ENCODE measurements at places on chromosomes 12 and 14.

- no peak for DNase-seq
Observed at GRCh38 chr12:61524851-61525250, 735.4 kb upstream of the USP15 start.

DNA sequence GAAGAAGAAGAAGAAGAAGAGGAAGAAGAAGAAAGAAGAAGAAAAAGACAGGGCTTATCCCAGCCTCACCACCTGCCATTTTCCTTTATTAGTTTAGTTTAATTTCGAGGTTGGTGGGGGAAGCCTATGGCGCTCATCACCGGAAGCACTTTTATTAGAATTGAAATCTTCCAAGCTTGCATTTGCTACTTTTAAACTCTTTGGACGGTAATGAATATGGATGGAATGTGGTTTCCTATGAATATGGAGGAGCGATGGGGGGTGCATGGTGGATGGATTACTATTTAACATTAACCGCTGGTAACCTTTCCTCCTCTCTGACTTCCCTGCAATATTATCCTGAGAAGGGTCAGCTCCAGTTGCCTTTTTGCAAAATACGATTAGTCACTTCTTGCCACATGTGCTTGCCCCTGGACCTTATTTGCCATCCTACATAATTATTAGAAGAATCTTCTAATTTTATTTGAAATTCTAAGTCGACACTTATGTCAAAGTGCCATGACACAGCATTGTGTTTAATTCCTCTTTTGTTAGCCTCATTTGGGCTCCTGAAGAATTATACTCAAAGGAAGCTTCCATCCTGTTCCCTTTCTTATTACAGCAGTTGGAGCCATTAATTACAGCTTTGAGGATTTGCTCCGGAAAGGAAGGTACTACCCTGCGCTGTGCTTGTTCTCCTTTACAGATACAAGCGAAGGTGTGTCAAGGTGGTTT, 424.5 kb downstream of the VRK1 start:
- no peak for DNase-seq

DNA sequence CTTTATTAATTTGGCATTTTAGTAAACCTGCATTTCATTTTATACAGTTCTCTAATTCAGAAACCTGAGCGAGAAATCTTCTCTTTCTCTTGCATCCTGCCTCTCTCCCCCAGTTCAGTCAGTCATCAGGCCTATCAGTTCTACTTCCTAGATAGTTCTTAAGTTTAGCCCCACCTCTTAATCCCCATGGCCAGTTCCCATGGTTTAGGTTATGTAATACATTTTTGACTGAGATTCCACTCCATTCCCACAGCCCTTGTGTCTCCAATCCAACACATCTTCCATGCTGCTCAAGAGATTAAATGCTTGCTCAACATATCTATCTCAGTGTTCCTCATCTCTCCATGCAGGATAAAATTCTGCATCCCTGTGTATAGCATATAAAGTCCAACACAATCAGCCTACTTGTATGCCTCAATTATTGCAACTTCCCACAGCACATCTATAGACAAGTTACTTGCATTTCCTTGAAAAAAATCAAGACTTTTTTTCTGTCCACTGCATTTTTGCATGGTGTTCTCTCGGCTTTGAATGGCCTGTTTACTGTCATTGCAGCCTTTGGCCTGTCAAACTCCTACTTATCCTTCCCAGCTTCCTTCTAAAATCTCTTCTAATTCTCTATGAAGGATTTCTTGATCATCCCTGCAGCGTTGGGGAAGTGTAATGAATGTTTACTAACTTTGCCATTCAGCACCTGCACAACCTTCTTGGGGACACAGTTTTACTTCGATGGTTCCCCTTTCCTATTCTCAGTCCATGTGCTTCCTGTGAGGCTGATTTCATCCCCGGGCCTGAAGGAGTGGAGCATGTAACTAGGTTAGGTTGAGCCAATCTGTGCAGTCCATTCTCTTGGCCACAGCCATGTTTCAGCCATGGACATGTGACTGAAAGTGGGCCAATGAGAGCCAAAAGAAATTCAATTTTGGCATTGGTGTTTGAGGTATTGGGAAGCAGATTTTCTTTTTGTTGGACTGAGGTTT, 80.8 kb downstream of the DACT1 start:
- no peak for DNase-seq

DNA sequence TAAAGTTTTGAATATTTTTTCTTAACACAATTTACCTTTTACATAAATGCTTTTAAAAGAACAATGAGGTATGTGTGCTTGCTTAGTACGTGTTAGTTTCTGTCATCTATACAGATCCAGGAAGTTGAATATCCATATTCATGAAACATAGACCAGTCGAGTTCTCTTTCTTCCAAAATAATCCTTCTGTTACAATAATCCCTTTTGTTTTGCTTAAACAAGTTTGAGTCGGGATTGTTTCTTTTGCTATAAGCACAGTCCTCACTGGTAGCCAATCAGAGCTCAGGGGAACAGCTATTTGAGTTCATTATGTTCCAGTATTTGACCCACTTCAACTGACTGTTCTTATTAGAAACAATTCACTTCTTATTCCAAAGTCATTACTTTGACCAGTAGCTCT, 214.7 kb upstream of the FLRT2 start:
- DNase-seq: no peak

GRCh38 chr14:68898248-68899032, 80.7 kb downstream of the ACTN1 start:
- no peak for DNase-seq

DNA sequence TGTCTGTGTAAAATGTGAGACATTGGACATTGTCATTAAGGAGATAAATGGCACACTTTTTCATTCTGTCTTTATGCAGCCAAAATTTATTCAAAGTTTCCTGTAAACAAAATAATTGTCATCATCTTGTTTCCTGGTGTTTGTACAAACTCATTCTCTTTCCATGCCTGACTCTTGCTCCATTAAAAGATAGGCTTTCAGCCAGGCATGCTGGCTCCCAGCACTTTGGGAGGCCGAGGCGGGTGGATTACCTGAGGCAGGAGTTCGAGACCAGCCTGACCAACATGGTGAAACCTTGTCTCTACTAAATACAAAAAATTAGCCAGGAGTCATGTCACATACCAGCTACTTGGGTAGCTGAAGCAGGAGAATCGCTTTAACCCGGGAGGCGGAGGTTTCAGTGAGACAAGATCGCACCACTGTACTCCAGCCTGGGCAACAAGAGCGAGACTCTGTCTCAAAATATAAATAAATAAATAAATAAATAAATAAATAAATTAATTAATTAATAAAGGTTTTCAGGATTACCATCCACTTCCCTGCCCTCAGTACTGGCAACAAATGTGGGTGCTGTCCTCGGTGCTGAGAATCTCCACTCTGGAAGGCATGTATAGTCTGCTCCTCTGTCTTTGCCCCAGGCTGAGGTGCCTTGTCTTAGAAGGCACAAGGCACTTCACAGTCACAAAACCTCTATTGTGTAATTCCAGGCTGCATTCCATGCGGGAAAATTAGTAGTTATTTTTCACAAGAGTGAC, 83.2 kb downstream of the PAH start:
- no peak for DNase-seq

DNA sequence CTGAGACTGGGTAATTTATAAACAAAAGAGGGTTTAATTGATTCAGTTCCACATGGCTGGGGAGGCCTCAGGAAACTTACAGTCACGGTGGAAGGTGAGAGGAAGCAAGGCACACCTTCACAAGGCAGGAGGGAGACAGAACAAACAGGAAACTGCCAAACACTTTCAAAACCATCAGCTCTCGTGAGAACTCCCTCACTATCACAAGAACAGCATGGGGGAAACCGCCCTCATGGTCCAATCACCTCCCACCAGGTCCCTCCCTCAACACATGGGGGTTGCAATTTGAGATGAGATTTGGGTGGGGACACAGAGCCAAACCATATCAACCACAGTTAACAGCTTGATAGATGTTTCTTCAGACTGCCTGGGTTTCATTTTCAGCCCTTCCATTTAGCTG, 6.2 kb upstream of the GNPNAT1 start:
- DNase-seq: no peak

DNA sequence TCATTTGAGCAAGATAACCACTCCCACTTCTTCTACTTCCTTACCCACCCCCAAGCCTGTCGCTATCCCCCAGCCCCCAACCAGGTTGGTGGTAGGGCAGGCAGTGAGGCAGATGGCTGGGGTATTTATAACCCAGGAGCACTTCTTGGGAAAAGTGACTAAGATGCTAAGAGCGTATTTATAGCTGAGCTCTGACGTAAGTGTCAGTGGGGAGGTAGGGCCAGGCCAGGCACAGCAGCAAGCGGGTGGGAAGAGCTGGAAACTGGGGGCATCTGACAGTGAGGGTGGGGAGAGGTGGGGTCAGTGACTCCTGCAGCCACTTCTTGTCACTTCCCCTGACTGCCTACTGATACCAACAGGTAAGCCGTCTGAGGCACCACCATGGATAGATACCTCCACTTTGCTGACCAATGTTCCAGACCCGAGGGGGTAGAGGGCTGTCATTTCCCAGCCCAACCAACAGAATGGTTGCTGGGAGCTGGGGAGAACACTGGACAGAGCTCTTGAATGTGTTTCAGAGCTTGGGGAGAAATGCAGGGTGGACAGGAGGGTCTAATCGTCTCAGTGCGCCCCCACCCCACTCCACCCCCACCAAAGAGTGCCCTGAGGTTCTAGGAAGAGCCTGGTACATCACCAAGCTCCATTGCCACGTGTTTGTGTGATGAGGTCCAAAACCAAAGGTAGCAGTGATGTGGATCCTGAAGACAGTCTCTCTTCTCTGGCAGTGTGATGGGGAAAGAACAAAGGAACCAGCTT, 2.7 kb upstream of the INHBE start:
- peak; percentile 38 for DNase-seq

DNA sequence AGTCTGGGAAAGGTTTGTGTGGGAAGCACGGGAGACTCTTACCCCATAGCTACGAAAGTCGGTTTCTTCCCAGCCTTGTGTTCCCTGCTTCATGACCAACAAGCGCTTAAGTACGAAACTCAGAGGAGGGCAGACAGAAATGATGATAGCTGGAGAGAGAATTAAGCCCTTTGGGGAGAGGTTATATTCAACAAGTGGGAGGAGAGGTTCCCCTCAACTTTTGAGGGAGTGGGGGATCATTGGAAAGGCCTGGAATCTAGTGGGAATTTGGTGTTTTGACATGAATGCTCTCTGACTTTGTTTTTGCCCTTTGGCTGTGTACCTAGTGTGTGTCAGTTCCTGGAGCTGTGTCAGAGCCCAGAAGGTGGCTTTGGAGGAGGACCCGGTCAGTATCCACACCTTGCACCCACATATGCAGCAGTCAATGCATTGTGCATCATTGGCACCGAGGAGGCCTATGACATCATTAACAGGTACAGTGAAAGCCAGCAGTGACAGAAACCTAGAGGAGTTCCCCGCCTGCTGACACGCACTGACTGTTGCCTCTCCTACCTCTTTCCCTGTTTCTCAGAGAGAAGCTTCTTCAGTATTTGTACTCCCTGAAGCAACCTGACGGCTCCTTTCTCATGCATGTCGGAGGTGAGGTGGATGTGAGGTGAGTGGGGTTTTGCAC, 40.6 kb downstream of the FNTB start:
- no peak for DNase-seq

DNA sequence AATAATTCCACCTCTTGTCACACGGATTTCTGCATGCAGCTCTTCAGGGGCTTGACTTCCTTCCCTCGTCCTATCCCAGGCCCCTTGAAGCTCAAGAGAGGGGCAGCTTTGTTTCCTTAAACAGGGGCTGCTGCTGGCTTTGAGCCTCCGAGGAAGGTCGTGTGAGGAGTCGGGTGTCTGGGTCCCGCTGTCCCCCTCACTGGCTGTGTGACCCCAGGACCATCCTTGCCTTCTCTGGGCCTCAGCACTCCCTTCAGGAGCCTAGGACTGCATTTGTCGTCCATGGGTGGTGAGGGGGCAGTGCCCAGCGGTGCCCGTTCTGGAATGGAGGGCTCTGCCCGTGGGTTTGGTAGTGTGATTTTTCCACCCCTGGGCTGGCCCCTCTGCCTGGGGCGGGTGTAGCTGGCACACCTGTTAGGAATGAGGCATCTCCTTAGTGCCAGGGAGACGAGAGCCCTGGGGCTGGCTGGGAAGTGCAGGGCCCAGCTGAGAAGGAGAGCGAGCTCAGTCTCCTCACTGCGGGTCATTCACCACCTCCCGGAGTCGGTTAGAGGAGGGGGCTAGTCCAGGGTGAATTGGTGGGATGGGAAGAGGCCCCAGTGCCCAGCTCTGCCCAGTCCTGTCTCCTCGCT, 60.8 kb downstream of the TSPAN9 start:
- no peak for DNase-seq

DNA sequence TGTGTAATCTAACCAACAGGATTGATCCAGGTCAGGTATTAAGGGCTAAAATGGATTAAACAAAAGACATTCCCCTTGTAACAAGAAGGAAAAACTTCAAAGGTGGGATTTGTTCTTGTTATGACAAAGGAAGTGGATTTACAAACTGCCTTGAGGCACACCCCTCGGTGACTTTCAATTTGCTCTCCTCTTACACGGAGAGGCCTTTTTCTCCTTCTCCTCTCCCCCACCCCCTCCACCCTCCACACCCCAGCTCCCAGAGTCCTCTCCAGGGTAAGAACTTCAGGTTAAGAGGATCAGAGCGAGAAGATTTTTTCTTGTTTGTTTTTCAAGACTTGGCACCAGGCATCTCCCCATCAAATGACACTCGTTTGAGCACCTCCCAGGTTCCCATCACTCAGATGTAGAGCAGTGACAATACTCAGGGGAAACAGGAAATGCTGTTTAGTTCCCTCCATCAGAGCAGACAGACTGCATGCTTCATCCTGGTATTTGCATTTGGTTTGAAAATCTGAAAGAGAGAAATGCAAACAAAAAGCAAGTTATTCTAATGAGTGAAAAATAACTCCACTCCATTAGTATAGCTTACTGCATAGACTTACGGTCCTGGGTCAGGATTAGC, 77.6 kb upstream of the TMEM260 start:
- no peak for DNase-seq

GRCh38 chr12:108876550-108876949, 3.3 kb upstream of the DAO start:
- no peak for DNase-seq

DNA sequence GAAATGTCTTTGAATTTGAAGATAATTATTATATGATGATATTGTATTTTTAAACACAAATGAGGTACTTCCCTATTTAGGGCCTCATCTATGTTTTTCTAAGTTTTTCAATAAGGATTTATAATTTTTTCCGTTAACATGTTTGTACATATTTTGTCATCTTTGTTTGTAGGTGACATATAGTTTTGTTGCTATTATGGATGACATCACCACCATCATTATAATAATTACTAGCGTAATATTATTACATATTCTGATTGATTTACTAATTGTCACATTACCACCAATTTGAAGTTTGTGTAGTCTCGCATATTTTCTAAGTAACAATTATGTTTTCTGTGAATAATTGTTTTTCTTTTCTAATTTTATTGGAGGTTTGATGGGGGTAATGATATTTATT, 147.2 kb upstream of the DAAM1 start:
- no peak for DNase-seq
